ENCODE measurements at places on chromosomes 11 and 22.

GRCh38 chr22:41565403-41566054 lies 4.7 kb downstream of the CSDC2 start:
- peak; percentile 82 for DNase-seq

DNA sequence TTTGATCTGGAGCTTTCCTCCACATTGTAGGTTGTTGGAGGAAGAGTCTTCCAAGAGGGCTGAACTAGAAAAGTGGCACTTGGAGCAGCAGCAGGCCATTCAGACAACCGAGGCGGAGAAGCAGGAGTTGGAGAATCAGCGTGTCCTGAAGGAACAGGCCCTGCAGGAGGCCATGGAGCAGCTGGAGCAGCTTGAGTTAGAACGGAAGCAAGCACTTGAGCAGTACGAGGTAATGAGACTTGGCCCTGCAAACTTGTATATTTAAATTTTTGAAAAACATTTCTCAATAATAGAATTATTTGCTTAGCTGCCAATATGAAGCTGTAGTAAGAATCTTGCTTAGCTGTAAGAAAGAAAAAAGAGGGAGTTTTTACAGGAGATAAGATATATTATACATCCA lies 84.0 kb downstream of the SWAP70 start:
- DNase-seq, result no peak

DNA sequence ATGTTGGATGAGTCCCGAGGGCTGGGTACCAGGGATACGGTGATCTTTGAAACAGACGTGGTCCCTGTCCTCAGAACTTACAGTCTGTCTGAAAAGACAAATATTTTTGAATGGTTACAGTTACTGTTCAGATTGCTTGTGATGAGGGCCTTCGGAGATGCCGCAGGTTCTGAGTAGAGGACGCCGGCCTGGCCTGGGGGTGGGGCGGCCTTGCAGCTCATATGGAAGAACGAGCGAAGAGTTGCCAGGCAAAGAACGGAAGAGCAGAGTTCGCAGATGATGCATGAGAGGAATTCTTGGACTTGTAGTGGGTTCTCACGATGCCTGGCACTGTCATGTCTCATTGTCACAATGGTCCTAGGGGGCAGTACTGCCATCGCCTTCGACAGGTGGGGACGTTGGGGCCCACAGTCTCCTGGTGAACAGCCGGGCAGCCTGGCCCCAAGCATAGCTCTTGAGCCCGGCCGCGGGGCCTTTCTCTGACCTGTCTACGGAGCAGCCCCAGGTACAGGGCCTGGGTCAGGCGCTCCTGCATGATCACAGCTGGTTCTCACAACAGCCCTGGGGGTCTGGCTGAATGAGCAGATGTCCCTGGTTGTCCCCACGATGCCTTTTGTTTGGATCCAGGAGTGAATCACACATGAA lies 60.9 kb upstream of the PARVG start:
- no peak for DNase-seq

- DNase-seq, result no peak
These were observed 10.2 kb downstream of the LRRC74B start for GRCh38 chr22:21055880-21056319.

GRCh38 chr11:87116185-87116584 lies 78.5 kb downstream of the TMEM135 start:
- no peak for DNase-seq

GRCh38 chr22:40118979-40119378 lies 58.7 kb upstream of the TNRC6B start:
- DNase-seq, result no peak

- no peak for DNase-seq
These were observed 16.2 kb downstream of the TBCEL start for GRCh38 chr11:121039971-121040613.

DNA sequence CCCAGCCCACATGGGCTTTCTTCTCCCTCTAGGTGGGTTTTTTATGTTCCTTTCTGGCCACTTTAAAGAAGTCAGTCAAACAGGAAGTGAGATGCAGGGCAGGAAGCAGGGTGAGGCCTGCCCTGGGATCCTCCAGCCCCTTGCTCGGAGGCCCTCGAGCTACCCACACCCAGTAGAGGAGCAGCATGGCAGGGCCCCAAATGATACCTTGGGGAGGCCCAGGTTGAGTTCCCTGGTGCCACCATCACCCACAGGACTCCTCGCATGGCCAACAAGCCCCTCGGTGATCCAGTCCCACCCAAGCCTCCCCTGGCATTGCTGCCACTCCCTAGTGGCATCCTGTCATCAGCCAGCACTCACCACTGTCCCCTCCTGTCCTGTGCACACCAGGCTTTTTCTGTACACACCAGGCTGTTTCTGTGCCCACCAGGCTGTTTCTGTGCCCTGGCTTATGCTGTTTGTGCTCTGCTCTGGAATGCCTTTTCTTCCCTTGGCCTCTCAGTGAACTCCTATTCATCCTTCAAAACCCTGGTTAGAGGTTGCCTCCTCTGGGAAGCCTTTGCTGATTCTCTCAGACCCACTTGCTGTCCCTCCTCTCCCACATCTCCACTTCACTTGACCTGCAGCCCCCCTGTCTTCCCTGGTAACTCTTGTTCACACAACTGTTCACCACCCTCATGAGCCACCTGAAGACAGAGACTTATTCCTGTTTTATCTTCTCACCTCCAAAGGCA lies 3.1 kb upstream of the PTGDR2 start:
- no peak for DNase-seq

- peak; percentile 31 for DNase-seq
These were observed 2.2 kb upstream of the VPS11 start for GRCh38 chr11:119065369-119065768.

DNA sequence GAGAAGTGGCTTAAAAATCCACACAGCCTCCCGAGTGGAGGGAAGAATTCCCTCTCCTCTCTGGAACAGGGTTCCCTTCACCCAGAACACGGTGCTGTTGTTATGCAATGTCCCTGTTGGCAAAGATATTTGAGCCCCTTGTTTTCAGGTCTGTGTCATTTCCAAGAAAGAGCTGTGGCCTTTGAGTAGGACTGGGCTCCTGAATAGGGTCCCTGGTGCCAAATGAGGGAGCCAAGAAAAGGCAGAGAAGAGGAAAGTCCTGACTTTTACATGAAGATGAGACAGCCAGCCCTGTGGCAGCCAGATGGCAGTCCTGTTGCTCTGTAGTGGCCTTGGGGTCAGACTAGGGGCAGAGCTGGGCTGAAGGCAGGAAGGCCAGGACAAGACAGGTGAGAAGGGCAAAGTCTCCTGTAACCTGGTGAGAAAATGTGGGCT lies 51.2 kb upstream of the ELF5 start:
- no peak for DNase-seq

DNA sequence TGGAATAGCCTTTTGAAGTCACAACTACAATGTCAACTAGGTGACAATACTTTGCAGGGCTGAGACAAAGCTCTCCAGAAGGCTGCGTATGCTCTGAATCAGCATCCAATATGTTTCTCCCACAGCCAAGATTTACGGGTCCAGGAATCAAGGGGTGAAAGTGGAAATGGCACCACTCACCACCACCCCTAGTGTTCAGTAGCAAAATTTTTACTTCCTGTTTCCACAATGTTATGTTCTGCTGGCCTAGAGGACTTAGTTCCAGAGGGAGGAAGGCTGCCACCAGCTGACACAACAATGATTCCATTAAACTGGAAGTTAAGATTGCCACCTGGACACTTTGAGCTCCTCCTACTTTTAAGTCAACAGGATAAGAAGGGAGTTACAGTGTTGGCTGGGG lies 68.5 kb upstream of the MPEG1 start:
- no peak for DNase-seq

GRCh38 chr11:29125606-29126005 lies 891.2 kb downstream of the KCNA4 start:
- no peak for DNase-seq

GRCh38 chr22:39437791-39438704 lies 18.8 kb upstream of the MGAT3 start:
- no peak for DNase-seq

DNA sequence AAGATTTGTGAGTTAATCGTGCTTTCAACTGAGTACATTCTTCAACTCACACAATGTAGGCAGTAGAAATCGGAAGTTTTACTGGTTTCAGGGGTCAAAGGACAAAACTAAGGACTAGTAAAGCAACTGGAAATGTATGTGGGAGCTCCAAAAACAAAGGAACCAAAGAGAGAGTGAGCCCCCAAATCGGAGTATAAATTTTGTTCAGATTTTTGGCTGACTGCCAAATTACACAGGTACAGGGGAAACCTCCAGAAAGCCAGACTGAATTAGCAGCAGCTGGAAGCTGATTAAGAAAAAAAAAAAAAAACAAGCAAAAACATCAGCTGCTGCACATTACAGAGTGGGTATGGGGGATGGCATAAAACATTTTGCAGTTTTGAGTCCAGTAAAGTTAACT lies 75.2 kb upstream of the GNAZ start:
- no peak for DNase-seq

- no peak for DNase-seq
These were observed 1.6 kb downstream of the C11orf87 start for GRCh38 chr11:109423466-109424190.

- peak; percentile 7 for DNase-seq
These were observed 55.6 kb downstream of the TCF20 start for GRCh38 chr22:42214633-42215415.

DNA sequence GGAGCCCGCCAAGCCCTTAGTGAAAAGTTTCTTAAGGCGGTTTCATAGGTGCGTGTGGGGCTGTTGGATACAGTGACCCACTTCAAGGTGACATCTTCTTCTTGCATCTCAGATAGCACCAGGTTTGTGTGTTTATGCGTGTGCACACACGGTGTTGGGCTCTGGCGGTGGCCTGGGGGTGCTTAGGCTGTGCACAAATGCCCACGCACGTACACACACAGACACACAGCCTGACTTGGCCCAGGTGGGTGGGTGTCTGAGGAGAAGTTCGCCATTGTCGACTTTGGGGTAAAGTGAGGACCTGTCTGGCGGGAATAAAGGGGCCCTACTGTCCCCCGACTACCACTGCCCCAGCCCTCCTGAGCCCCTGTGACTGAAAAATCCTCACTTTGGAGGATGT lies 103.8 kb downstream of the KCNQ1 start:
- DNase-seq, result no peak

- no peak for DNase-seq
These were observed 31.2 kb downstream of the POU2AF3 start for GRCh38 chr11:111329306-111330204.

- DNase-seq, result no peak
These were observed 18.5 kb upstream of the OR8B8 start for GRCh38 chr11:124463990-124464389.

GRCh38 chr22:32781695-32782094 lies 19.8 kb upstream of the TIMP3 start:
- DNase-seq, result no peak

GRCh38 chr11:1237128-1237580 lies 14.3 kb downstream of the MUC5B start:
- no peak for DNase-seq

DNA sequence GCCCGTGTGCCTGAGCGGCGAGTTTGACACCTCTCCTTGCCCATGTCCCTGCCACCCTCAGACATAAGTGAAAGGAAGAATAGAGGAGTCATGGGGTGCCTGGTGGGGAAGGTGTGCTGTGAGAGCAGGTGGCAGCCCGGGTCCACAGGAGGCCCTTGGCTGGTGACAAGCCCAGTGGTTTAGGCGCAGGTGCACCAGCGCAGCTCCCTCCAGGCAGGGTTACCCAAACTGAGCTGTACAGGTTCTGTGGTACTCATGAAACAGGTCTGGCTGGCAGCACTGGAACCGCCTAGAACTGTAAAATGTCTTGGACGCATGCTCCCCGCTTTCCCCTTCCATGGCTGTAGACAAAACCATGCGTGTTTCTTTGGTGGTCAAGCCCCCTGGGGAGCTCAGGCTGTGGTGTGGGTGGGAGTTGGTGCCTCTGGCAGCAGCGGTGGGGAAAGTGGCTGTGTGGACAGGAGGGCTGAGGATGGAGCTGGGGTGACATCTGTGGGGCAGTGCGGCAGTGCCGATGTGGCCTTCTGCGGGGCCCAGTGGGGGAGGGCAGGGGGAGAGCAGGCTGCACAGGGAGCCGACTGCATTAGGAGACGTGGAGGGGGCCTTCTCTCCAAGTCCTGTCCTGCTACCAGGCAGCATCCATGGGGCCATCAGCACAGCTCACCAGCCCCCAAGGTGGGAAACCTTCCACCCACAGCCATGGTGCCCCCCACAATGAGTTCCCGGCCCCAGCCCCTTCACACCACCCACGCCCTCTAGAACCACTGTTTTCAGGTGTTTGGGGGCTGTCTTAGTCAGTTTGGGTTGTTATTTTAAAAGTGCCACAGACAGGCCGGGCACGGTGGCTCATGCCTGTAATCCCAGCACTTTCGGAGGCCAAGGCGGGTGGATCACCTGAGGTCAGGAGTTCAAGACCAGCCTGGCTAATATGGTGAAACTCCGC lies 5.6 kb upstream of the GTSE1 start:
- no peak for DNase-seq
